Chondrocyte (in vitro differentiated cells): ENCODE measurements at places on chromosomes 2 and 18. TPM values are rescaled to one million over a fixed set of nuclear protein-coding genes. Genes with fewer than 3 reads are reported as not detected.
A peak's percentile ranks its signal among the peaks of the same experiment; 100 is the strongest.

GRCh38 chr18:35029103-35029502 lies 12.1 kb upstream of the MAPRE2 start:
- no peaks in the 10 kb centered on the region for H3K27me3 ChIP-seq
- peaks cover 42% of the 10 kb centered on the region for H3K4me1 ChIP-seq
- DNase-seq: no peak
- no peak overlapping the region for H3K4me3 ChIP-seq

DNA sequence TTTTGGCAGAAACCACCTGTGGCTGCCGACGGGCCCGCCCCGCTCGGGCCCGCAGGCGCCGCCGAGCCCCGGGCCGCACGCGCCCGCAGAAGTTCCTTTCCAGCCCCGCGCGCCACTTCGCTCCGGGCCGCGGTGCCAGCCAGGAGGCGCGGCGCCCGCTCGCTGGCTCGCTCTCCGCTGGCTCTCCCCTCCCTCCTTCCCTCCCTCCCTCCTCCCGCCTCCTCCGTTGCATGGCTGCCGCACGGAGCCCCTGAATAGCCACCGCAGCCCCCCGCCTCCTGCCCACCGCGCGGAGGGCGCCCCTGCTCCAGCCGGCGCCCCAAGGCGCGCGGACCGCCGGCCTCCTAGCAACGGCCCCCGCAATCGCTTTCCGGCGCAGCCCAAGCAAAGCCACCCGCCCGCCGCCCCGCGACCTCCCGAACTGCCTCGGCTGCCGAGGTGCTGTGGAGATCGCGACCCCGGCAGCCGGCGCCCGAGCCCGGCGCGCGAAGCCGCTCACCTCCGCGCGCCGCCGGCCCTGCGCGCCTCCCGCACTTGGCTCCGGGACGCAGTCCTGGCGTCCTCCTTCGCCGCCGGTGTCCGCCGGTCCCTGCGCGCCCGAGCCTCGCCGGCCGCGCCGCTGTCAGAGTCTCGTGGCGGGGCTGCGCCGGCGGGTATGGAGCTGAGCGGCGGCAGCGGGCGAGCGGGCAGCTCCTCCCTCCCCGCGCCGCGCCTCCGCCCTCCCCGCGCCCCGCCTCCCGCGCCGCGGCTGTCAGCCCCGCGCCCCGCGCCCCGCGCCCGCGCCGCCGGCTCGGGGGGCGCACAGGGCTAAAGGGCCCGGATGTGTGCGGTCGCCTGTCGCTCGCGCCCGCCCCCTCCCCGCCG lies at the start of gene ZBTB7C:
Gene ZBTB7C (minus strand): TSS at position 657 of the 864 bp plus-strand sequence.
- H3K4me1 ChIP-seq: peaks cover 36% of the 10 kb centered on the region
- peak within 1 kb of the TSS; percentile 73 for H3K4me3 ChIP-seq
- no peak within 1 kb of the TSS for H3K27ac ChIP-seq
- DNase-seq: no peak
- peaks cover 42% of the 10 kb centered on the region for H3K27me3 ChIP-seq
- H3K36me3 ChIP-seq: no peaks in the 10 kb centered on the region

DNA sequence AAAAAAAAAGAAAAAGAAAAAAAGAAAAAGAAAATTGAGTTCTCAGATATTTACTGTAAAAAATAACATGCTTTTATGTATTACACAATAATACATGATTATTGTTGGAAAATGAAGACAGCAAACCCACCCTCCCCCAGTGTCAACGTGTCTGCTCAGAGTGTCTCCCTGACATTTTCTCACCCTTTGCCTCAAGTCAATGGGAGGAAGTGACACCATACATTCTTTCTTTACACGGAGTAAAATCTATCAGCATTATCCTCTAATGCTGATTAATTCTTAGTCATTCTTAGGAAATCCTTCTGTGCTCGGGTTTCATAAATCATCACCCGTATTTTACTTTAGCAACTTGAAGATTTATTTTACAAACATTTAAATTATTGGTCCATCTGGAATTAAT lies 32.0 kb downstream of the CTAGE1 start:
- DNase-seq: no peak
- H3K36me3 ChIP-seq: no peaks in the 10 kb centered on the region
- no peak overlapping the region for H3K4me3 ChIP-seq
- peaks cover 19% of the 10 kb centered on the region for H3K4me1 ChIP-seq
- no peak overlapping the region for H3K27ac ChIP-seq

Gene ITM2C
- 114 to 215 TPM (median 208 TPM) in 3 replicates for total RNA-seq

Gene ALK
- 0.07 to 0.08 TPM in 2 of 3 replicates, not detected in the other for total RNA-seq
